ENCODE measurements at places on chromosomes 2 and 18. TPM values are rescaled to one million over a fixed set of nuclear protein-coding genes. Genes with fewer than 3 reads are reported as not detected.

G6PC2 gene
- polyA plus RNA-seq = not detected

CTLA4 gene
- polyA plus RNA-seq = not detected

NOSTRIN gene
- 7.5 TPM for polyA plus RNA-seq

PMAIP1 gene
- polyA plus RNA-seq = not detected

ACMSD gene
- not detected for polyA plus RNA-seq

PXDN gene
- polyA plus RNA-seq = 2.0 TPM

AQP12B gene
- polyA plus RNA-seq = not detected

KCNS3 gene
- 0.98 TPM for polyA plus RNA-seq

PAX8 gene
- not detected for polyA plus RNA-seq

RHBDD1 gene
- 1.3 TPM for polyA plus RNA-seq

NFATC1 gene
- polyA plus RNA-seq = 0.91 TPM

LGALSL gene
- polyA plus RNA-seq = 27.3 TPM

TMEM178A gene
- 21.4 TPM for polyA plus RNA-seq

VWA3B gene
- 0.04 TPM for polyA plus RNA-seq

REG3A gene
- not detected for polyA plus RNA-seq

RAB12 gene
- 36.4 TPM for polyA plus RNA-seq

CSRNP3 gene
- 27.2 TPM for polyA plus RNA-seq

INO80B gene
- polyA plus RNA-seq = 1.1 TPM

GAREM2 gene
- polyA plus RNA-seq = 1.6 TPM

CAPN10 gene
- polyA plus RNA-seq = 1.5 TPM

CELF4 gene
- 3.8 TPM for polyA plus RNA-seq

MYO7B gene
- polyA plus RNA-seq = not detected

VIL1 gene
- polyA plus RNA-seq = not detected

CNDP1 gene
- 2.3 TPM for polyA plus RNA-seq

MROH2A gene
- polyA plus RNA-seq = not detected

MMADHC gene
- 316 TPM for polyA plus RNA-seq

CDC42EP3 gene
- polyA plus RNA-seq = not detected

SLC40A1 gene
- polyA plus RNA-seq = 0.24 TPM

DYTN gene
- not detected for polyA plus RNA-seq

ANKRD62 gene
- polyA plus RNA-seq = not detected

EML4 gene
- polyA plus RNA-seq = 12.0 TPM

MDH1B gene
- polyA plus RNA-seq = 11.8 TPM

CDH2 gene
- 121 TPM for polyA plus RNA-seq

SPDYA gene
- polyA plus RNA-seq = 2.3 TPM

ANKRD44 gene
- polyA plus RNA-seq = 2.4 TPM

MYOM1 gene
- polyA plus RNA-seq = 3.9 TPM

NIF3L1 gene
- 51.2 TPM for polyA plus RNA-seq

RSAD2 gene
- not detected for polyA plus RNA-seq

SLC19A3 gene
- polyA plus RNA-seq = not detected

PTH2R gene
- not detected for polyA plus RNA-seq

IL18R1 gene
- not detected for polyA plus RNA-seq

IFIH1 gene
- polyA plus RNA-seq = 0.83 TPM

CCDC178 gene
- polyA plus RNA-seq = not detected

CDKL4 gene
- 2.8 TPM for polyA plus RNA-seq

RGPD4 gene
- polyA plus RNA-seq = not detected

GYPC gene
- not detected for polyA plus RNA-seq
